ENCODE measurements at places on chromosomes 7 and 10.

DNA sequence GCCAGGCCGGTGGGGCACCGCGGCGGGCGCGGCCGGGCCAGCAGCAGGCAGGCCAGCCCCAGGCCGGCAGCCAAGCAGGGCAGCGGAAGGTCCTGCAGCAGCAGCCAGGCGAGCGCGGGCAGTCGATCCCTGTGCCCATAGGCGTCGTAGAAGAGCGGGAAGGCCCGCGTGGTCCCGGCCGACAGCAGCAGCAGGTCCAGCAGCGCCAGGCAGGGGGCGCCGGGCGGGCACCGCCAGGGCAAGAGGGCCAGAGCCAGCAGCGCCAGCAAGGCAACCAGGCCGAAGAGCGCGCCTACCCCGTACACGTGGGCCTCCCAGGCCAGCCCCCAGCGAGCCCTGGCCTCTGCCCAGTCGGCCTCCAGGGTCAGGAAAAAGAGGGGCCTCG lies 8.4 kb upstream of the RBM28 start:
- DNase-seq, result no peak

DNA sequence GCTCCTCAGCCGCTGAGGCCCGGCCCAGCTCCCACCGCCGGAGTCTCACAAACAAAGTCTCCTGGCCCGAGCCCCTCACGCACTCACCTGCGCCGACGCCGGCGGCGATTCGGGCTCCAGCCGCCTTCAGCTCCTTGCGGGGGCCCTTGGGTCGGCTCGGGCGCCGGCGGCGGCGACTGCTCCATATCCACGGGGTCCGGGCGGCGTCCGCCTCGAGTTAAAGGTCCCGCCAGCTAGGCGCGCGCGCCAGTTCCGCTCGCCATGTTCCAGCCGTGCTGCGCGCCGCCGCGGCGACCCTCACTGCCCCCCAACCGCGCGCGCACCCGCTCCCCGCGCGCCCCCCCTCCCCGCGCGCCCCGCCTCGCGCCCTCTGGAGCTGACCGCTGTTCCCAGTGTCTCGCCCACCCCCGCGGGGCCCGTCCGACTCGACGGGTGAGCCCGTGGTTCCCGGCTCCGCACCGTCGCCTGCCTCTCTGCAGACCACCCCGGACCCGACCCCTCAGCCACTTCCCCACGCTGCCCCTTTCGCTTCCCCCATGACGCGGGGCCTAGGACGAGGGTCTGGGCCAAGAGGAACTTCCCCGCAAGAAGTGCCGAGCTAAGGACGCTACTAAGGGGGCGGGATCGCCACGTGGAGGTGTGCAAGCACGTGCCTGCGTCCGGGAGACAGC lies 396.1 kb downstream of the ZNF33B start:
- DNase-seq, result no peak

- DNase-seq, result no peak
Measured at GRCh38 chr10:58372607-58373441, 12.4 kb upstream of the TFAM start.

- no peak for DNase-seq
Measured at GRCh38 chr7:23791721-23792120, 81.7 kb downstream of the STK31 start.
